T1000 (cell line): ENCODE measurements at places on chromosomes 1 and 21.

DNA sequence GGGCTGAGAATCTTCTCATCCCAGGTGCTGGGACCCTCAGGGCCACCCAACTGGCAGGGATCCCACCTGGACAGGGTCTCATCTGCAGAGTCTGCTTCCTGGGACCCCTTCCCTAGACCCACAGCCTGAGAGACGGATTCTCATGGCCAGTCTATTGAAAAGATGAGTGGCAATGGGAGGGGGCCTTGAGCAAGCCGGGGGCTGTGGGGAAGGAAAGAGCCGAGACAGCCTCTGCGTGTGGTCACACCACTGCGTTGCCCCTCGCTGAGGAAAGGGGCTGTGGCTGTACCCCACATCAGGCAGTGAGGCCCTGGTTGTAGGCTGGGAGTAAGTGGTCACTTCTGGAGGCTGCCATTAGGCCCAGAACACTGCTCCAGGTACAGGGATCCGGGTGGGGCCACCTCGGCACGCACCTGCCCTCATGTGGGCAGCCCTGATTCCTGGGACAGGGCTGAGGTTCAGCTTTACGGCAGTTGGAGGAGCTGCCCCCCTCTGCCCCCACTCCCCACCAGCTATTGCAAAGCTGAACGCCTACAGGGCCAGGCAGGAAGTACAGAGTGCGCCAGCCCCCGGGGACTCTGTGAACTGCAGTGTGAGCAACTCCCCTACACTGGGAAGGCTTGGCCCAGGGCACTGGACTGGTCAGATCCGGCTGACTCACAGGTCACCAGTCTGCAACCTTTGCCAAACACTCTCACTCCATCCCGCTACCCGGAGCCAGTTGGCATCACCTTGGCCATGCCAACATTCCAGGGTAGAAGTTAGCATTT is 106.9 kb downstream of the RIPK4 start:
- DNase-seq = no peak

DNA sequence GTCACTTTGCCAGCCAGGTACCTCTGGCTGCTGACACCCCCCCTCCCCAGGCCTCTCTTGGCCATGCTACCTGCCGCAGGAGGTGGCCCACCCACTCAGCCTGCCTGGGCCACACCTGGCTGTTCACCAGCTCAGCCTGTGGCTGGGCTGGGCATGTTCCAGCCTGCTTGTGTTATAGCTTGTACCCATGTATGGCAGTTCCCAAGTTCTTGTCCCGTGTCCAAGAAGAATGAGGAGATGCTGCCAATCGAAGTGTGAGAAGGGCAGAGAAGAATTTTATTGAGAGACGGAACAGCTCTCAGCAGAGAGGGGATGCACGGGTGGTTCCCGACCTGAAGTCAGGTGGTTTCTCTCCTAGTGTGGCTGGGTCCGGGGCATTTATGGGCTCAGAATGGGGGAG is 3.9 kb upstream of the MMEL1 start:
- DNase-seq = no peak

DNA sequence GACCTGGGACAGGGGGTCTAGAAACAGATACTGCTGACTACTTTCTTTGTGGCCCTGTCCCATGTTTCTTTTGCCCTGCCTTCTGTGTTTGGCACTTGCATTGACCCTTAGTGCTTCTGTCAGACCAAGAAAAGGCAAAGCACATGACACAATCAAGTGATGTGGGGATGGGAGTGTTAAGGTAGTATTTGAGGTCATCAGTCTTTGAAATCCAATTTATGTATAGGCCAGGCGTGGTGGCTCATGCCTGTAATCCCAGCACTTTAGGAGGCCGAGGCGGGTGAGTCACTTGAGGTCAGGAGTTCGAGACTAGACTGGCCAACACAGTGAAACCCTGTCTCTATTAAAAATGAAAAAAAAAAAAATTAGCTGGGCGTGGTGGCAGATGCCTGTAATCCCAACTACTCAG is 26.0 kb downstream of the SERBP1 start:
- DNase-seq = no peak

GRCh38 chr21:28253961-28254360 is 738.7 kb downstream of the LTN1 start:
- DNase-seq = no peak

- no peak for DNase-seq
Observed at GRCh38 chr21:15893902-15894301, 164.1 kb downstream of the USP25 start.

DNA sequence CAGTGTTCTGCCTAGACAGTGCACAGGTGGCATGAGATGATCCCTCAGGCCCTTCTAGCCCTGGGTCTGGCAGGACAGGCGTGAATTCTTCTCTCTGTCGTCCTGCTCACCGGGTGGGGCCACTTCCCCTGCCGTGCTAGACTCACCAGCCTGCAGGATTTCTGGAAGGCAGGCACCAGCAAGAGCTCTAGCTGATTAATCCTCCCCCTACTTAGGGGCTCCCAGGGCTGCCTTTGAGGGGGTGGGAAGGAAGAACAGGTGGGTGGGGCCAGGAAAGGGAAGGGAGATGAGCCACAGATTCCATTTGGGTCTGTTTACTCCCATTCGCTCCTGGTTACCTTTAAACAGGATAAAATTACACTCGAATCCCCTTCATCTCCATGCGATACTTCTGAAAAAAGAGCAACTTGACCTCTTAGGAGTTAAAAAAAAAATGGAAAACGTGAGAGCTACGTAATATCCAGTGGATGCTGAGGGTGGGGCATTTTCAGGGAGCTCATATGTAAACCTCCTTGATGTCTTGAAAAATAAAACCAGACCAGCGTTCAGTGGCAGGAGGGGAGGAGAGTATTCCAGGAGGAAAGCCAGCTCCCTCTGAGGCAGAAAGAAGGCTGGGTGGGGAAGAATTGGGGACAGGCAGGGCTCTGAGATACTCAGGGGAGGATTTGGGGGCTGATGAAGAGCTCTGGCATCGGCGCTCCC is 665.5 kb downstream of the PTPRU start:
- DNase-seq = no peak

- DNase-seq = no peak
Observed at GRCh38 chr1:227073786-227074185, 133.7 kb downstream of the COQ8A start.

- no peak for DNase-seq
Observed at GRCh38 chr1:105652109-105652508, 1404.4 kb upstream of the PRMT6 start.

DNA sequence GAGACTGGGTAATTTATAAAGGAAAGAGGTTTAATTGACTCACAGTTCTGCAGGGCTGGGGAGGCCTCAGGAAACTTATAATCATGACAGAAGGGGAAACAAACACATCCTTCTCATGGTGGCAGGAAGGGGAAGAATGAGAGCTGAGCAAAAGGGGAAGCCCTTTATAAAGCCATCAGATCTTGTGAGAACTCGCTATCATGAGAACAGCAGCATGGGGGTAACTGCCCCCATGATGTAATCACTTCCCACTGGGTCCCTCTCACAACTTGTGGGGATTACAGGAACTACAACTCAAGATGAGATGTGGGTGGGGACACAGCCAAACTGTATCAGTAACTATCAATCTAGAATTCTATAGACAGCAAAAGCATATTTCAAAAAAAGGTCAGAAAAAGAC is 64.7 kb upstream of the ACTRT2 start:
- DNase-seq = no peak

DNA sequence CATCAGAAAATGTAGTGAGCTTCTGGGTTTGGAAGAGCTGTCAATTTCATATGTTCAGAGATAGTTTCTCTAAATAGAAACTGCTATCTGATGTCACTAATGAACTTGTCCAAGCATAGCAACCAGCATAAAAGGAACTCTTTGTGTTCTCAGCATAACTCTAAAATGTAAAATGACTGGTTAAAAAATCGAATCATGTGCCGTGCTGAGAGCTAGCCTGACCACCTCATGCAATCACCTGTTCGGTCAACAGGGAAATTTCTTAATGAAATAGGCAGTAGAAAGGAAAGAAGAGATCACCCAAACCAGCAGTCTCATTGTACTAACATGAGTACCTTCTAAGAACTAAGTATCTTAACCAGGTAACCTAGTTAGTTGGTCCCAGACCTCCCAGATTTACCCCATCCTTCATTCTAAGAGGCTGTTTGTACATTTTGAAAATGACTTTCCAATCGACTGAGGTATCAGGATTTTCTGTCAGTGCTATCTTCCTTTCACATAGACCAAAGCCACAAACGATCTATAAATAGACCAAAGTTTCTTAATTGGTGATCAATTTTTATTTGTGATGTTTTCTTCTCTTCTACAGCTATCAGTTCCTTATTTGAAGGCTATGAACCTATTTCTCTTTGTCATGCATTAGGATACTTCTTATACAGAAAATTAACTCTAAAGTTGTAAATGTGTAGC is 147.3 kb downstream of the TLR5 start:
- DNase-seq = no peak

DNA sequence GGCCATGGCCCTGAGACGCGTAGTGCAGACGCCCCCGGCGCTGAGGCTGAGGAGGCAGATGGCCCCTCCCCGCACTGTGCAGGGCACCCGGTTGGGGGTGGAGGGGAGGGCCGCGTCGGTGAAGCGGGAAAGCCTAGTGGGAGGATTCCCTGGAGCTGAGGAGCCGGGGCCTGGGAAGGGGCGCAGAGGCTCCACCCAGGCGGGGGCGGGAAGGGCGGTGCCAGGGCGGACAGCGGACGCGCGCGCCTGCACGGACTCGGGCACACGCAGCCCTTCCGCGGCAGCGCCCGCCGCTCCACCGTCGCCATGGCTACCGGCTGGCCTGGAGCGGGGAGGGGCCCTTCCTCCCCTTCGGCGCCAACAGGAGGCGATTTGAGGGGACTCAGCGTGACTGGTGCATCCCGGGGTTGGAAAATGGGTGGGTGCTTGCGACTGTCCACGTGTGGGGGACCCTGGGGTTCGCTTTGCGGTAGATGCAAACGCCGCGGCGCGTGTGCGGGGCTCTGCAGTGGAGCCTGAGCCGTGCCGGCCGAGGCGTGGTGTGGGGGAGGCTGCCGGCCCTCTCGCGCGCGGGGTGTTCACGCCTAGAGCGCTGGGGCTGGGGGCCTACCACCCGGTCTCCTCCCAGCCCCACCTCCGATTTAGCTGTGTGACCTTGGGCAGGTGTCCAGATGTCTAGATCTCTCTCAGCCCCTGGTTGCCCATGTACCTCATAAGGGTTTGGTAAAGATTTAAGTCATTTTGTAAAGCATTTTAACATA is 35.1 kb downstream of the PTPRF start:
- DNase-seq = no peak

GRCh38 chr1:23168079-23168444 is 594 bp downstream of the LUZP1 start:
- DNase-seq = no peak

- DNase-seq = no peak
Observed at GRCh38 chr1:162649583-162649982, 17.3 kb downstream of the DDR2 start.

DNA sequence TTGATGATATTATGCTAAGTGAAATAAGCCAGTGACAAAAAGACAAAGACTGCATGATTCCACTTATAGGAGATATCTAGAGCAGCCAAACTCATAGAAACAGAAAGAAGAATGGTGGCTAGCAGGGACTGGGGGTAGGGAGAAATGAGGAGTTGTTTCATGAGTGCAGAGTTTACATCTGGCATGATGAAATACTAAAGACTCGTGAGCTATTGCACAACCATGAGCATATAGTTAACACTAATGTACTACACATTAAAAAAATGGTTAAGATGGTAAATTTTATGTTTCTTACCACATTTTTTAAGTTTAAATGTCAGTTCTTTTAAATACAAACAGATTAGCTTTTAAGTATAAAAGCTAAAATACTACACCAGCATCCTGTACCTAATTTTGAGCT is 57.8 kb downstream of the ESRRG start:
- no peak for DNase-seq

- DNase-seq = no peak
Observed at GRCh38 chr1:108140177-108140576, 60.0 kb downstream of the SLC25A24 start.

DNA sequence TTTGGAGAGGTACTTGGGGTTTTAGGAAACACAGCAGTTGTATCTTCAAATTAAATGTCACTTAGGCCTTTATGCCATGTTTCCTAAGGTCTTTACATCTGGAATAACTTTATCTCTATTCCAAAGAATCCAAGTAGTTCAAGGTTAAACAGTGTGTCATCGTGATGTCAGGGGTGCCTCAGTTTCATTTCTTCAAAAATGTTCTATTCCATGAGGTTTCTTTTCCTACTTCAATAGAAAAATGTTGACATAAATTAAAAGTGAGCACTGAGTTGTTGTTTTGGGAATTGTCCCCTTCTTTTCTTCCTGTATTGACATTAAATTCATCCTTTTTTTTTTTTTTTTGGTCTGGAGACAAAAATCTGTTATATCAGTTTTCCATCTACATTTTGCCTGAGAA is 160.6 kb upstream of the C21orf91 start:
- DNase-seq = no peak

GRCh38 chr1:186438567-186438966 is 22.3 kb downstream of the PDC start:
- no peak for DNase-seq

- DNase-seq = no peak
Observed at GRCh38 chr1:5847013-5847659, 145.1 kb downstream of the NPHP4 start.

DNA sequence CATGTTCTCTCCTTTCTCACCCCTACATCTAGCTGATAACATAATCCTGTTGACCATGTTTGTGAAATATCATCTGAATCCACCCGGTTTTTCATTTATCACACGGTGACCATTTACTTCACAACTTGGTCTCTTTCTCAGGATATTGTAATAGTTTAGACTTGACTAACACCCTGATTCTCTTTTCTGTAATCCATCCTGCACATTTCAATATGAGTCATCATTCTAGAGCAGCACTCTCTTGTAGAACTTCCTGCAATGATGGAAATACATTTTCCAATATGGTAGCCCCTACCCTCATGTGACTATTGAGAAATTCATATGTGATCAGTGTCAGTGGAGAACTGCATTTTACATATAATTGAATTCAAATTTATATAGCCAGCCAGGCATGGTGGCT is 2.3 kb upstream of the JAM2 start:
- DNase-seq = no peak

- DNase-seq = no peak
Observed at GRCh38 chr1:62746086-62746808, 37.7 kb upstream of the ATG4C start.

DNA sequence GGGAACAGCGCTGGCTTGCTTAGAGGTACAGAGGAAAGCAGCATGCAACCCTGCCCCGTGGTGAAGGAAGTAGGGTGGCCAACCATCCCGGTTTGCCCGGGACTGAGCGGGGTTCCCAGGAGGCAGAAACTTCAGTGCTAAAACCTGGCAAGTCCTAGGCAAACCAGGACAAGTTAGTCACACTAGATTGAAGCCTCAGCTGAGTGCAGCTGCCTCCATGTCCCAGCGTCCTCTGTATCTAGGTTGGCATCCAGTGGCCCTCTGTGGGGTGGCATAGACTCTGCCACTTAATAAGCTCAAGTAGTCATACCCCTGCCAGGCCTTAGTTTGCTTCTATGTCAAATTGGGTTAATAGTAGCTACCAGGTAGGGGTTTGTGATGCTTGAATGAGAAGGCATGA is 67.1 kb downstream of the ATP2B4 start:
- DNase-seq = no peak
